Esophagus squamous epithelium (tissue), 5 donors: ENCODE measurements at places on chromosomes 4 and X. TPM values are rescaled to one million over a fixed set of nuclear protein-coding genes. Genes with fewer than 3 reads are reported as not detected.

- no peak for DNase-seq
Observed at GRCh38 chr4:17687237-17687857, 72.9 kb downstream of the MED28 start.

DNA sequence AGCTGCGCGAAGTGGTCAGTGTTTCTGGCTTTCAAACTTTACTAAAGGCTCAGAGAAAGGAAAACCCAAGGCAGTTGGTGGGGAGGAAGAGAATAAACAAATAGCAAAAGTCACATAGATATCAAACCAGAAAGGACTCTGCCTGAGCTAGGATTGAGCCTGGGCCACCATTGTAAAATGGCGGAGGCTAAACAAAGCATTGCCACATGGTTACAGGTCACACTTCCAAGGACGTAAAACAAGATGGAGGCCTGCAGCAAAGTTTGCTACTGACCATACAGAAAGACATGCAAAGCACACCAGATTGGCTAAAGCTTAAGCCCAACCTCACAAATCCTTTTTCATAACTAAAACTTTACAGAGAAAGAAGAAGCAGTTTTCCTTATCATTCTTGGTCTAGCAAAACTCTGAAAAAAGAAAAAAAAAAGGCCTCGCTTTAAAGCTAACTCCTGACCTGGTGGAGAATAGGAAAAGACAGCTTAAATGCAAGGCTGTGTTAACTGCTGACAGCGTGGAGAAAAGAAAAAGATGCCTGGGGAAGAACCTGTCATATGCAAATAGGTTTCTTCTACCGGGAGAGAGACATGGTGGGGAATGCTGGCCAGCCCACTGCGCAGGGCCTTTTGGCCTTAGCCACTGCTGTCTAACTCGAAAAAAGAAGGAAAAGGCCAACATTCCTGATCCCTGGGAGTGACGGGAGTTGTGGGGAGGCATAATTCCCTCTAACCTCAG, 81.8 kb upstream of the SMARCA5 start:
- DNase-seq: no peak

DNA sequence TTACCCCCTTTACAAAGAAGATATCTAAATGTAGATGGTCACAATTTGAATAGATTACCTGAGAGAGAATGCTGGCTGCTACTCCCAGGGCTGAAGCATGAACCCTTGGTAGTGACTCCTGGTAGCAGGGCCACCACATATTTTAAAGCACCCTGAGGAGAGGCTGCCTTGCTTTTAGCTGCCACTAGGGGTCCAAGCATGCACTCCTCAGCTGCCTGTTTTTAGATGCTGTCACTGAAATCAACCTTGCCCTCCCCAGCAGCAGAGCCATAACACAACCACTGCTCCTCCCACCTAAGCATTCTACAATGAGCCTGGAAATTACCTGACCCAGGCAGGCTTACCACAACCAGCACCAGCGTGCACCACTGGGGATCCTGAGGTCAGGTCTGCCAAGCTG, 850.9 kb downstream of the FAM133A start:
- no peak for DNase-seq

DNA sequence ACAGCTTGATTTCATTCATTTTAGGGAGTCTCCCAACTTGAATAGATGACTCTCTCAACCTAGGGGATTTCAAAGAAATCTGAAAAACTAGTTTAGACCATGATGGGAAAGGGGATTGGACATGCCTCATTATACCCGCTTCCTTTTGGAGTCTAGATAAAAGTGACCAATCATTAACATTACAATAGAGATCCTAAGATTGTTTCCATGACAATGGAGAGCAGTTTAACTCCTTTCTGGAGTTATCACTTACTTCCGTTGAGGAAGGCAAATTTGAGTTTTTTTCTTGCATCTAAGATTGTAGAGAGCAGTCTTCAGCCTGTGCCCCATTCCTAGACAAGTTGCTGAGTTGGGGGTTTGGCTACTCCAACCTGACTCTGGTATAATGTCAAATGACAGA, 11.4 kb upstream of the IL15 start:
- no peak for DNase-seq

The PF4V1 gene
- total RNA-seq: not detected

GRCh38 chr4:171876636-171877035, 63.4 kb downstream of the GALNTL6 start:
- no peak for DNase-seq

DNA sequence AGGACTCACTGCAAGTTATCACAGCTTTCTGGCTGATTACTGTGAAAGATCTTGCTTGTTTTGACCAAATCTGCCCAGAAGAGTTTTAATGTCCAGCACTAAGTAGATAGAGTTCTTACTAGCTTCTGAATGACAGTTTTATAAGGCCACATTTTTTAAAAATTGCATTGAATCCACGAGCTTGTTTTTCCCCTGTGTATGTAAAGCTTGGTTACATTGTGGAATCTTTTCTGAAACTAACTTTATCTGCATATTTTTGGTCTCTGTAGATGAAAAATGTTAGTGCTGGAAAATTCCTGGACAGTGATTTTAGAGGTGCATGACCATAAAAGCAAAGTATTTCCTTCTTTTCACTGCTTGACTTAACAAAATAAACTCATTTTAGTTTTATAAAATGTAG, 650.3 kb upstream of the FAM241A start:
- no peak for DNase-seq

DNA sequence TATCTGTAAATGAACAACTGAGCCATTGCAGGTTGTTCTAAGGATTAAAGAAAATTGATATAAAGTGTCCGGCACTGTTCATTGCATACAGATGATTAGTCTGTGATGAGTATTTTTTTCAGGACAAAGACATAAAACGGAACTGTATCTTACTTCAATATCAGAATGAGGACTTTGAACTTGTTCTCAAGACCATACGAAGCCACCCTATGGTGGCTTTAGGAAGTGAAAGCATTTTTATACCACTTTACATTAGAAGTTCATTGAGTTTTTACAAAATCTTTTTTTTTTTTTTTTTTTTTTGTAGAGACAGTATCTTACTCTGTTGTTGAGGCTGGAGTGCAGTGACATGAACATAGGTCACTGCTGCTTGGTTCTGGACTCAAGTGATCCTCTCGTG, 45.2 kb upstream of the TRIM2 start:
- no peak for DNase-seq

- no peak for DNase-seq
Observed at GRCh38 chr4:72313121-72313520, 255.9 kb downstream of the ADAMTS3 start.

DNA sequence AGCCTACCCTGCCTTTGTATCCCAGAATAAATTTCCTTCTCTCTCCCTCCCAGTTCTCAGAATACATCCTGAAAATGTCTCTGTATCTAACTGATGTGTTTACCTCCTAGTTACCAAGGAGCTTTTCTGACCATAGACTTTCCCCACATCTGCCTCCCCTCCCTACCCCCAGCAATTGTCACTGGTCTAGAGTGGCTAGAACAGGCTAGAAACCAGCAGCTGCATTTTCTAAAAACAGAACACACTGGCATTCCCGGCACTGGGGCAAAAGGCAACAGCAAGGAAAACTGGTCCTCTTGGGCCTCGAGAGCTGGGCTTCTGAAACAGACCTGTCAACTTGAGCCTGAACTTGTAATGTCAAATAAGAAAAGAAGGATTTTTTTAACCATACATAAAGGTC, 16.4 kb downstream of the TASL start:
- no peak for DNase-seq

DNA sequence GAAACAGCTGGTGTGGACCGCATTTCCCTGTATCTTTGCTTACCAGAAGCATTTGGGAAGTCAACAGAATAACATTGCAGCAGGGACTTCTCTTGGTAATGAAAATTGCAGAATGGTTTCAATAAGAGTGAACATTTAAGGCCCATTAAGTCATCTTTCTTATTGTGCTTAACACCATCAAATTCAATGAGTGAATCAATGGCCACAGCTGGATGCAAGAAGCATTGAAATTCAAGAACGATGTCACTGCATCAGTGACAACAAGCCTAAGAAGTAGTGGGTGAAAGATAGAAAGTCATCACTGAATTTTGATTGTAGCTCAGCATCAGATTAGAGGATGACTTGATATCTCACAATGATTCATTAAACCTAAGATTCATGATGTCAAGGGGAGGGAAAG, 93.9 kb upstream of the GPM6A start:
- DNase-seq: no peak

DNA sequence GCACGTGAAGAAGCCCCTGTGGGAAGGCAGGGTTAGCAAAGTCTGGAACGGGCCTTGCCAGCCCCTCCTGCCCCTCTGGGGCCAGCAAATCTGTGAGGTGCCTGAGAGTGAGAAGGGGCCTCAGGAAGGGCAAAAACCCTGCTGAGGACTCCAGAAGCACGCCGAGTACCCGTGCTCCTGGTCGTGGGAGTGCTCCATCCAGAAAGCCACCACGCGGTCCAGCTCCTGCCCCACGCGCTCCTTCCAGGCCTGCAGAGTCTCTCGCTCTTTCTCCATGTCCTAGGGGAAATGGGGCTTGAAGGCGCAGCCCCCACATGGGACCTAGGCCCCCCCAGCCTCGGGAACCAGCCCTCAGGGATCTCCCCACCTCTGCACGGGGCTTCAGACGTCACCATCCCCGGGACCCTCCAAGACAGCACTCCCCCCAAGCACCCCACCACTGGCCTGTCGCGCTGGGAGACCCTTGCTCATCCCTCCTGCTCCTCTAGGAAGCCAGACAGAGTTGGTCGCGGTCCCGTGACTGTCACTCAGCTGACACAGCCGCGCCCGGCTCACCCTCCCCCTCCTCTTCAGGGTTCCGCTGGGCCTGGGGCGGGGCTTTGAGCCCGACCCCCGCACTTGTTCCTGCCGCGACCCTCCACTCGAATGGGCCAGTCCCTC, at the start of gene RENBP:
Gene RENBP (minus strand): TSS at position 504 of the 660 bp plus-strand sequence. CDS start 33 bp downstream, at position 471.
- DNase-seq: no peak

The MRPS18C gene
- total RNA-seq: 24.4 TPM

DNA sequence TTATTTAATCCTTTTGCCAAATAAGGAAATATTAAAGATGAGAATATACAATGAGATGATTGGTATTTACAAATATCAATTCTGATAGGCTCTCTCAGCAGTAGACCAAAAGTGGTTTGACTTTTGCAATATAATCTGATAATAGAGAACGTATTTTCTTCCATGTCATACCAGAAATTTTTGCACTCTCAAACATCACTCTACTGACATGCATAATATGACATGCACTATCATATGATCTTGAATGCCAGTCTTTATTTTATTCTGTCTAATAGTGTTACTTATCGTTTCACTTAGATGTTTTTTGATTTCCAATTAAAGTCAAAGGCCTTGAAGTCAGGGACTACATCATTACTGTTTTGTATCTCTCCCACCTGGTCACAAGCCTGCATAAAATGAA, 259.2 kb downstream of the PCDH7 start:
- DNase-seq: no peak

DNA sequence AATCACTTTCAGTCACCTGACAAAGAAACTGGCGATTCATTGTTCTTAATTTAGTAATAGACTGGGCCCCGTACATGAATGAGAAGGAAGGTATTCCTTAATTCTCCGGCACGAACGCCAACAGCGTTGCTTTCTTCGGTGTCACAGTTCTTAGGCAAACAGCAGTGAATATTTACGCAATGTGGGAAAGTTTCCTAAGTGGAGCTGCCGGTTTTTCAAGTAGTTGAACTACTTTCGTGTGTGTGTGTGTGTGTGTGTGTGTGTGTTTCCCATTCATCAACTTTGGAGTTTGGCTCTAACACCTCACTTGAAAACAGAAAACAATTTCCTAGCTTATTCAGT, 651 bp downstream of the NXT2 start:
- DNase-seq: no peak

The VSIG1 gene
- total RNA-seq: 0.35 TPM

The APOO gene
- 15.2 TPM for total RNA-seq

The PIR gene
- total RNA-seq: 38.8 TPM

DNA sequence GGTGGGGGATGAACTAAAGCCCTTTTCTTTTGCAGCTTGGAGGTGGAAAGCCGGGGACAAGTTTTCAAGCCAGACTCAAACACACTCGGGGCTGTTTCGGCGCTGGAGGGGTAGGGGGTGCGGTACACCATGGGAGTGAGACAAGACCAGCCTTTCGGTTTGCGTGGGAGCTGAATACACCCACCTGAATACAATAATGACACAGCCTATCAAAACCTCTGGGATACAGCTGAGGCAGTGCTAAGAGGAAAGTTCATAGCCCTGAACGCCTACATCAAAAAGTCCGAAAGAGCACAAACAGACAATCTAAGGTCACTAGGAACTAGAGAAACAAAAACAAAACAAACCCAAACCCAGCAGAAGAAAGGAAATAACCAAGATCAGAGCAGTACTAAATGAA, 163.3 kb downstream of the ATRX start:
- DNase-seq: no peak

The CCDC120 gene
- 11.7 TPM for total RNA-seq

DNA sequence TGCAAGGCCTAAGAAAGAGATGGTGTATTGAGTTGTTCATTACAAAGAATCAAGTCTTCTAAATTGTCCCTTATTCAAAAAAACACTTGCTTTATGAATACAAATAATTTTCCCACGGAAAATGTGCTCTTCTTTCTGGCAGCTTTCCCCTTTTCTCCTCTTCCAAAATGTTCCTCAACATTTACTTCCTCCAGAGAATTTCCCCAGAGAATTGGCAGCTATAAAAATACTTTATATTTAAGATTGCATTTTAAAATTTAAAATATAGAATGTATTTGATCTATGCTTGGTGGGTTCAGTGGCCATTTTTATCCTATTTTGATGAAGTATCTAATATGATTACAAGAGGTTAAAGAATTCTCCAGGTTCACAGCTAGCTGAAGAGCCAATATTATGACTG, 521.0 kb downstream of the IQCM start:
- no peak for DNase-seq

DNA sequence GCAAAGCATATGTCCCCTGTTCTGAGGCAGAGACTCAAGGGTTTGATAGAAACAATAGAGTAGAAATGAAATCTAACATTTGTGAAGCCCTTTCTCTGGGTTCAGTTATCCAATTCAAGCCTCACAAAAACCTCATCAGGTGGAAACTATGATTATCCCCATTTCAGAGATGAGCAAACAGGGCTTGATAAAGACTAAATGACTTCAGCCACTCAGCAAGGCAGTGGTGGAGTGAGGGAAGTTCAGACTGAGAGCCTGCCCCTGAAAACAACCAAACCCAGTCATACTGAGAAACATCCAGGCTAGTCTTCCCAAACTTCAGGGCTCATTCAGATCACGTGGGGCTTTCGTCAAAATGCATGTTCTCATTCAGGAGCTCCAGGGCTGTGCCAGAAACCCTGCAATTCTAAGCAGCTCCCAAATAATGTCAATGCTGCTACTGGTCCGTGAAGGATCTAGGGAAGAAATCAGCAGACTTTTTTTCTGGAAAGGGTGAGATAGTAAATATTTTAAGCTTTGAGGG, 109.6 kb upstream of the KIT start:
- no peak for DNase-seq

The GTPBP6 gene
- 25.1 TPM for total RNA-seq
